ENCODE measurements at places on chromosomes 2 and 18. TPM values are rescaled to one million over a fixed set of nuclear protein-coding genes. Genes with fewer than 3 reads are reported as not detected.
A peak's percentile ranks its signal among the peaks of the same experiment; 100 is the strongest.

- DNase-seq: no peak
- H3K4me3 ChIP-seq: no peak overlapping the region
- H3K4me1 ChIP-seq: no peaks in the 10 kb centered on the region
- H3K27ac ChIP-seq: no peak overlapping the region
Measured at GRCh38 chr2:206838690-206839089, 73.3 kb downstream of the FASTKD2 start.

DNA sequence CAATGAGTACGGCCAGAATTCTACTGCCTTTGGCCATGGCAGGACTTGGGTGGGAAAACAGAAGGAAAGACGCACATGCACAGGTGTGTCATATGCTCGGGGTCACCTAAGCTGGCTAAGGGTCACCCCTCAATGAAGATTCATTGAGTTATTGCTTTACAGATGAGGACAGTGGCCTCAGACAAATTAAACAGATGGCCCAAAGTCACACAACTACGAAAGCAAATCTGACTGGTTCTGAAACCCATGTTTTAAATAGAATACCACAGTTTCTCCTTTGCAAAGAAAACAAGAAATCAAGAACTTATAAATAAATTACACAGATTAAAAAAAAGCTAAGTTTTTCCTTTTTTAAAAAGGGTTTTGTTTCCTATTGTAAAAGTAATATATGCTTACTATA is 70.5 kb downstream of the ID2 start:
- H3K27me3 ChIP-seq: no peaks in the 10 kb centered on the region
- no peak overlapping the region for H3K27ac ChIP-seq
- no peak for DNase-seq
- H3K4me3 ChIP-seq: no peak overlapping the region
- peaks cover 11% of the 10 kb centered on the region for H3K4me1 ChIP-seq

DSC2 gene
- not detected for polyA plus RNA-seq

DNA sequence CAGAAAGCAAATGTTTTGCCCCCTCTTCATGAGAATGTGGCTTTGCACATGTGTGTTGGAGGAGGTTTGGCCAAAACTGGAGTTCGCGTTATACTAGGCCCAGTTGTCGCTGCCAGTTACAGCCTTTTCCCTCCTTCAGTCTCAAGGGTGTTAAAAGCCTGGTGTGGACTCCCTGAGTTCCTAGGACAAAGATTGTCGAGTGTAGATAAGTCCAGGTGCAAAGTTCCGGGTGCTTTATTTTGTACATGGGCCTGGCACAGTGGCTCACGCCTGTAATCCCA is 542 bp upstream of the RNF103 start:
- H3K27ac ChIP-seq: peak overlapping the region; percentile 96
- no peaks in the 10 kb centered on the region for H3K27me3 ChIP-seq
- H3K36me3 ChIP-seq: no peaks in the 10 kb centered on the region
- H3K4me3 ChIP-seq: peak overlapping the region; percentile 90
- peak; percentile 11 for DNase-seq

GALNT5 gene
- 15.3 TPM for polyA plus RNA-seq

DNA sequence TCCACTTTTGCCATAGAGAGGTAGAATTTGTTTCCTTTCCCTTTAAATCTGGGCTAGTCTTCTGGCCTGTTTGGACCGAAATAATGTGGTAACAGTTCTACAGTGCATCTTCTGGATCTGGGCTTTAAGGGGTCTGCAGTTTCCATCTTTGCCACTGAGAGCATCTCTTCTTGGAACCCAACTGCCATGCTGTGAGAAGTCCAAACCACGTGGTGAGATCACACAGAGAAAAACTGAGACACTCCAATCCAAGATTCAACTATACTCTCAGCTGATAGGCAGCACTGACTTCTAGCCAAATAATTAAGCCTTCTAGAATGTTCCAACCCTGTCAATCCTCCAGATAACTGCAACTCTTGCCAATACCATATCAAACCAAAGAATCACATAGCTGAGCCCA is 261.1 kb downstream of the INSIG2 start:
- DNase-seq: no peak
- H3K4me3 ChIP-seq: no peak overlapping the region
- no peaks in the 10 kb centered on the region for H3K36me3 ChIP-seq
- H3K27ac ChIP-seq: no peak overlapping the region
- H3K27me3 ChIP-seq: no peaks in the 10 kb centered on the region
- no peaks in the 10 kb centered on the region for H3K4me1 ChIP-seq

DNA sequence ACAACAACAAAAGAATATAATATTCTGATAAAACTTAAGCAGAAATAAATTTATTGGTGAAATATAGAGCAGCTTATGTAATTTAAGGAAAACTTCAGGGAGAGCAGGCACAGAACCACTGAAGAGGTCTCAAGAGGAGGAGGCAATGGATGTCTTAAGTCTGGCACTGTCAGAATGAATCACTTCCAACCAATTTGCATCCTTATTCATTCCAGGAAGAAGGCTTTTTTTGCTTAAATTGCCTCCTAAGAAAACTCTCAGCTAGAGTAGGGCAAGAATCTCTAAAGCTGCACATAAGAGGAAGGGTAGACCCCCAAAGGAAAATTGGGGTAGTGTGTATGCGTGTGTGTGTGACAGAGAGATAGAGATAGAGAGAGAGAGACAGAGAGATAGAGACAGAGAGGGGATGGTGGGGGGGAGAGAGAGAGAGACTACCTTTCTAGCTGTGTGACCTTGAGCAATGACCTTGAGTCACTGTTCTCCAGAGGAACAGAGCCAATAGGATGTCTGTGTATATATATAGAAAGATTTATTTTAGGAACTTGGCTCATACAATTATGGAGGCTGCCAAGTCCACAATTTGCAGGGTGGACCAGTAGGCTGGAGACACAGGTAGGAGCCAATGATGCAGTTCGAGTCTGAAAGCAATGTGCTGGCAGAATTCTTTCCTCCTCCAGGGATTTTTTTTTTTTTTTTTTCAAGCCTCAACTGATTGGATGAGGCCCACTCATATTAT is 96.4 kb upstream of the LINC00305 start:
- no peaks in the 10 kb centered on the region for H3K36me3 ChIP-seq
- DNase-seq: no peak
- no peak overlapping the region for H3K4me3 ChIP-seq
- no peaks in the 10 kb centered on the region for H3K27me3 ChIP-seq
- no peak overlapping the region for H3K27ac ChIP-seq

CIDEA gene
- polyA plus RNA-seq: not detected

GRCh38 chr2:27085673-27086089 is 891 bp upstream of the KHK start:
- peak overlapping the region; percentile 37 for H3K27ac ChIP-seq
- peak overlapping the region; percentile 50 for H3K4me3 ChIP-seq
- peaks cover 50% of the 10 kb centered on the region for H3K4me1 ChIP-seq

- H3K4me1 ChIP-seq: peaks cover 5% of the 10 kb centered on the region
- no peak for DNase-seq
- H3K4me3 ChIP-seq: no peak overlapping the region
- no peak overlapping the region for H3K27ac ChIP-seq
Measured at GRCh38 chr18:3712491-3712890, 262.5 kb downstream of the TGIF1 start.

C2orf80 gene
- polyA plus RNA-seq: not detected

- no peak overlapping the region for H3K27ac ChIP-seq
- peaks cover 39% of the 10 kb centered on the region for H3K4me1 ChIP-seq
- no peaks in the 10 kb centered on the region for H3K27me3 ChIP-seq
- no peaks in the 10 kb centered on the region for H3K36me3 ChIP-seq
Measured at GRCh38 chr2:40282428-40282827, 169.5 kb downstream of the SLC8A1 start.

CCL20 gene
- polyA plus RNA-seq: not detected

CDK5R2 gene
- 0.19 TPM for polyA plus RNA-seq

GRCh38 chr2:188050726-188051125 is 240.9 kb upstream of the GULP1 start:
- no peaks in the 10 kb centered on the region for H3K27me3 ChIP-seq
- H3K27ac ChIP-seq: no peak overlapping the region
- DNase-seq: no peak
- no peak overlapping the region for H3K4me3 ChIP-seq

KYNU gene
- not detected for polyA plus RNA-seq

DNA sequence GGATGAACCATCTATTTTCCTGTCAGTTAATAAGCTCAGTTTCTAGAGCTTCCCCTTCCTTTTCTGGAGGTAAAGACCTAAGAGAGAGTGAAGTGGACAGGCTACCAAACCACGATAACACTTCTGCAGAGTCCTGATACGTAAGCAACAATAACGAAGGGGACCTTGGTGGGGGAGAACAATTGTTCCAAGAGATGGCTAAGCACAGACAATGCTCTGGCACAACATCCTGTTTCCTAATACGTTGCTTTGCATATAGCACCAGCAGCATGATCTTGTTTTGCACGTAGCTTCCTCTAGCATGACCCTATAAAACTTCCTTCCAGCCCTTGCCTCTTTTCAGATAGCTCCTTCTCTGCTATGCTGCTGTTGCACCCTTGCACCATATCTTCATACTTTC is 247.3 kb downstream of the RAD51AP2 start:
- DNase-seq: no peak
- H3K27ac ChIP-seq: no peak overlapping the region
- no peaks in the 10 kb centered on the region for H3K27me3 ChIP-seq
- no peak overlapping the region for H3K4me3 ChIP-seq

GRCh38 chr2:159755788-159756187 is 42.2 kb downstream of the CD302 start:
- no peak overlapping the region for H3K27ac ChIP-seq
- no peaks in the 10 kb centered on the region for H3K4me1 ChIP-seq
- no peak for DNase-seq

PTPRN gene
- polyA plus RNA-seq: 9.5 TPM

Measured in SK-N-SH (cell line).